ENCODE measurements at places on chromosomes 16 and 17.

DNA sequence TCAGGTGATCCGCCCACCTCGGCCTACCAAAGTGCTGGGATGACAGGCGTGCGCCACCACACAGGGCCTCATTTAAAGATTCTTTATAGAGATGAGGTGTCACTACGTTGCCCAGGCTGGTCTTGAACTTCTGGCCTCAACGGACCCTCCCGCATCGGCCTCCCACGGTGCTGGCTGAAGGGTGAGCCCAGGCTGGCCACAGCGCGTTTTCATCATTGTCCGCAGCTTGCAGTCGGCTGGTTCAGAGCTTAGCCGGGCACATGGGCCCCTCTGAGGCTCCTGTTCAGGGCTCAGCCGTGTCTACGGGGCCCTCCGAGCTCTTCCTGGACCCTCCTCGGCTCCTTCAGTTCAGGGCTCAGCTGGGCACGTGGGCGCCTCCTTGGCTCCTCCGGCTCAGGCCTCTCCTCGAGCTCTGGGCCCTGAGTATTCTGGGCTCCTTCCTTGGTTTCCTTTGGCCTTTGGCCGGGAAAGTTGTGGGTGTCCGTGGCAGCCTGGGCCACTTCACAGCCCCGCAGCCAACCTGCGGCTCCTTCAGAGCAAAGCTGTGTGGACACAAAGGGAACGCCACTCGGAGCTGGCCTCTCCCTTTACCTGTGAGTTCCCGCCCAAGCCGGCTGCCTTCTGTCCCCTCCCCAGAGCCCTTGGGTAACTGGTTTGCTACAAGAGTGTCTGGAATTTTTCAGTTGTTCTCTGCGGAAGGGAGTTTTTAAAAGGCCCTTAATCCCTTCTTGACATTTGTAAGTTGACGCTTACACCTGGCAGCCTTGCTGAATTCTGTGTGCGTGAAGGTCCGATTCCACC is 1.2 kb upstream of the MSLN start:
- no peak for DNase-seq

DNA sequence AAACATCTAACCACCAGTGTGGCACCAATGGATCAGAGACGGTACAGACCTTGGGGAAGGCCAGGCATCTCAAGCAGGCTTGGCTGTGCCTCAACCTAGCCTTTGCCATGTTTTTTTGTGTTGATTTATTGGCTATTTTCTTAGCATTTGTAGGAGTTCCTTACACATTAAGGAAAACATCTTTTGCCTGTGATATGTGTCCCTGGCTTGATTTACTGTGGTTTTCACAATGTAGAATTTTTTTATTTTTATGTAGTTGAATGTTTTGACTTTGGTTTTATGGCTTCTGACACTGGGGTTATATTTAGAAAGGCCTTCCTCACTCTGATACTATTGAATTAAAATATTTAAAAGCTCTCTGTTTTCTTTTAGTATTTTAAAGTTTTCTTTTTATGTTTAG is 132.6 kb downstream of the ZNF423 start:
- no peak for DNase-seq

- DNase-seq: no peak
These were observed 98.6 kb downstream of the WNT3 start for GRCh38 chr17:46719891-46720290.

DNA sequence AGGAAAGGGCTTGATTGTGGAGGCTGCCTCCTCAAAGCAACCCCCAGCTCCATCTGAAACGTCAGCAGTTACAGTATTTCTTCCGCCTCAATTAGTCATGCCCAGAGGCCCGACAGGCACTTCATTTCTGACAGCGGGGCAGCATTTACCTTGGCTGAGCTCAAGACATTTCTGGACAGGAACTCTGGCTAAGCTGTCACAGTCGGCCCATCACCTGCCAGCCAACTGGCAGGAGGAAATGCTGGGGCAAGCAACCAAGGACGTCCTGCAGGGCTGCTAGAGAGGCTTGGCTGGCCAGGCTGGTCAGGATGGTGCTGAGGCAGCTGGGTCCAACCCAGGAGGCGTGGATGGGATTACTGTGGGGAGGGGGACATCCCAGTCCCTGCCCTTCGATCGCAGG is 27.8 kb downstream of the PLXDC1 start:
- no peak for DNase-seq

- DNase-seq: peak; percentile 19
These were observed 9.5 kb upstream of the RASD1 start for GRCh38 chr17:17505610-17506171.

DNA sequence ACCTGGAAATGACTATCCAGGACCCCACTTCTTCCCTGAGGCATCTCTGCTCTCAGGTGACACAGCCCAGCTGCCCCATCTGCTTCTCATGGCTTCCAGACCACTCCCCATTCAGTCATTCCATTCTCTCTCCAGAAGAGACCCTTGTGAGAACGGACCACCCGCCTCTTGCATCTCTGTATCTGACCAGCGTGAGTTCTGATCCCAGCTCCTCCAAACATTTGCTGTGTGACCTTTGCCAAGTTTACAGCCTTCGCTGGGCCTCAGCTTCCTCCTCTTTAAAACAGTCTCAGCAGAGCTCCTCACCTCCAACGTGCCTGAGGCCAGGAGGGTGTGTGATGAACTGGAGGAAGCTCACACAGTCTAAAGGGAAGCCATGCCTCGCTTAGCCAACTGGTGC is 39.6 kb downstream of the C16orf82 start:
- DNase-seq: no peak

GRCh38 chr16:643050-643368 is 1.4 kb downstream of the MCRIP2 start:
- no peak for DNase-seq

DNA sequence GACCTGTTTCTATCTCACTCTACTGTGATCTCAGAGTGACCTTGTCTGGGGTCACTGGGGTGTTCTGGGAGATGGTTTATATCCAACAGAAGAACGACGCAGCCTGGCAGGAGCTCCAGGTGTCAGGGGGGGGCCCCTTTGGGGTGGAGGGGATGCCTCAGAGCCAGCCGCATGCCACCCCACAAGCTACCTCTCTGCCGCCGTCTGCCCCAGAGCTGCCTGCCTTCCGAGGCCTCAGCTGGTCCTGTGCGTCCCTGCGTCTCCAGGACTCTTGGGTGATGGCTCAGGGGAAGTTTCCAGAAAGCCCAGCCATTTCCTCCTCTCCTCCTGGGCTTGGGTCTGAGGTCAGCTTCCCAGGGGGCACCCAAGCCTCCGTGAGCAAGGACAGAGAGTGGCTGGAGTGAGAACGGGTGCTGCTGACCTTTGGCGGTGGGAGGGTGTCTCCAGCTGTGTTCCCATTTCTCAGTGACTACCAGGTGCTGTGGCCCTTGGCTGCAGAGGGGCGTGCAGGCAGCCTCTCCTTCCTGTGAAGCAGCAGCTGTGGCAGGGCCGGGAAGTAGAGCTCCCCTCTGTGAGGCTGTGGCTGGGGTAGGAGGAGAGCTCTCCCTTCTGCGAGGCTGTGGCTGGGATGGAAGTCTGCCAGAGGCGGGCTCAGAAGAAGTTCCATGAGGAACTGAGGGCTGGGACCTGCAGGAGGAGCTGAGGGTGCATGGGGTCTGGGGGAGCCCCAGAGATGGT is 19.8 kb downstream of the JPH3 start:
- DNase-seq: no peak

DNA sequence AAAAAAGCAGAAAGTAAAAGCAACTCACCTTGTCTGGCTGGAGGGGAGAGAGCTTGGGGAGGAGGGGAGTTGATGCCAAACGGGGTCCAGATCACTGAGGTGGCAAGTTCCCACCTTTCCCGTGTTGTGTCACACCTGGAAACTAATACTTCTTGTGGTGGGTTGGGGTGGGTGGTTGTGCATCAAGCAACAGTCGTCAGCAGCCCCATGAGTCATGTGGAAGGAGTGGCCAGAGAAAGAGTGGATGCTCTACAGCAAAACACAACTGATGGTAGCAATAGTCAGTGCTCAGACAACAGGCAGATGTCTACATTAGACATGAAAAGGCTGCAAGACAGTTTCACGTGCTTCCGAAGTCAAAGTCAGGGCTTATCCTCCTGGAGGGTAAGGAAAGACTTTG is 35.4 kb downstream of the ARSG start:
- DNase-seq: no peak

GRCh38 chr17:78338486-78339259 is 21.2 kb downstream of the SOCS3 start:
- DNase-seq: no peak

DNA sequence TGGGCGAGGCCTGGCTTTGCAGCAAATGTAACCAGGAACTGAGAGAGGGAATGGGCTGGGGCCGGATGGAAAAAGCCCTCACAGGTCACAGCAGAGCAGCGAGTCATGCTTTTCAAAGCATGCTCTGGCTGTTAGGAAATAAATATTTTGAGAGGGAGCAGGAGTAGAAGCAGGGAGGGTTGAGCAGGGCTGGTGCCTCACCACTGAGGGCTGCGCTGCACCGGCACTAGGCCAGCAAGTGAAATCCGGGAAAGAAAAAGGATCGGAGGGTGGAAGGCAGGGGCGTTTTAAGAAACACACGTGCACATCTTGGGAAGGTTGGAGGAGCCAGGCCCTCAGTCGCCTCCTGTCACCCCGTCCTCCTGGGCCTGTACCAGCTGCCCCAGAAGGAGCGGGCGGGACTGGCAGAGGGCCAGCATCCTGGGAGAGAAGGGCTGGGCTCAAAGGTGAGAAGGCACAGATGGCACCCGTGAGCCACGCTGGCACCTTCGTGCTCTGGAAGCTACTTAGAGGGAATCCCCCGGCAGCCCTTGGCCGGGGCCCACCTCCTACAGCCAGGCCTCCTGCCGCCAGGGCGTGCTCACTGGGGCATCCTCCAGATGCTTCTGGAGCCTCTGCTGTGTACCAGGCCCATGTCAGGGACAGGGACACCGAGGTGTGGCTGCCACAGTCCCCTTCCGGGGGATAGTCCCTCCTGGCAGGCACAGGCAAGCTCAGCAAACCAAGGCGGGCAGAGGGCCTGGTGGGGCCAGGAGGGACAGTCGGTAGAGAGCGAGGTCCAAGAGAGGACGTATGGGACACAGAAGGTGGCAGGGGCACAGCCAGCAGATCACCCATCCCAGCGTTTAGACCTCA is 71.5 kb upstream of the PLCG2 start:
- no peak for DNase-seq

DNA sequence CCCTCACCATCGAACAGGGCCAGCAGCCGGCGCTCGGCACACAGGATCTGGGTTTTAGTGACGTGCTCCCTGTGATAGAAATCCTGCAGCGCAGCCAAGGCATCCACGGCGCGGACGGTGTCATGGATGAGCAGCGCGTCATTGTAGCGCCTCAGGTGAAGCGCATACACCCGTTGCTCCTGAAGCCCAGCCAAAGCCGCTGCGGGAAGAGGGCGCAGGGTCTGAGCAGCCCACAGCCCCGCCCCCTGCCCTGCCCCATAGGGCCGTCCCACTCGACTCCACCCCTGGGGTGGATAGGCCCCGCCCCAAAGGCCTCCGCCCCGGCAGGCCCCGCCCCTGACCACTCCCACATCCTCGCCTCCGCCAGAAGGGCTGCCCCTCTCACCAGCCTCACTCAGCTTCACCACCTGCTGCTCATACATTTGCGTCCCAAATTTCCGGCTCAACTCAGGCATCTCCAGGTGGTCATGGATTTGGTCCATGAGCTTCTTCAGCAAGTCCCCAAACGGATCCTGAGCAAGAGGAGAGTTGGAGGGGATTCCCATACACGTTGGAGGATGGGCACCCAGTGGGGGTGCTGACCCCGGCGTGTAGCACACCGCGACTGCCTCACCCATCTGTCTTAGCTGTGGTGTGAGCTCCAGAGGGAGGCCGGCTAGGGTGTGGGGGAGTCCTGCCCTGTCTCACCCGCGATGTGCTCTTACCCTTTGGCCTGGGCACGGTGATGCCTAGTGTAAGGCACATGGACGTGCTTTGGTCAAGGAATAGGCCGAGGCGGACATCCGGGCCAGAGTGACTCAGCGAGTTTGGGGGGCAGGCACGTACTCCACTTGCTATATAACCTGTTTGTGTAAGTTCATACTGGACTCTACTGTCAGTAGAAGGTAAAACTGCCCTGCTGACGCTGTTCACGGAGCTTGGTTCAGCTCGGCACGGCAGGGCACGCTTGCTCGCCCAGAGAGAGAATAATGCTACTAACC is 4.6 kb downstream of the DHX58 start:
- peak; percentile 95 for DNase-seq

DNA sequence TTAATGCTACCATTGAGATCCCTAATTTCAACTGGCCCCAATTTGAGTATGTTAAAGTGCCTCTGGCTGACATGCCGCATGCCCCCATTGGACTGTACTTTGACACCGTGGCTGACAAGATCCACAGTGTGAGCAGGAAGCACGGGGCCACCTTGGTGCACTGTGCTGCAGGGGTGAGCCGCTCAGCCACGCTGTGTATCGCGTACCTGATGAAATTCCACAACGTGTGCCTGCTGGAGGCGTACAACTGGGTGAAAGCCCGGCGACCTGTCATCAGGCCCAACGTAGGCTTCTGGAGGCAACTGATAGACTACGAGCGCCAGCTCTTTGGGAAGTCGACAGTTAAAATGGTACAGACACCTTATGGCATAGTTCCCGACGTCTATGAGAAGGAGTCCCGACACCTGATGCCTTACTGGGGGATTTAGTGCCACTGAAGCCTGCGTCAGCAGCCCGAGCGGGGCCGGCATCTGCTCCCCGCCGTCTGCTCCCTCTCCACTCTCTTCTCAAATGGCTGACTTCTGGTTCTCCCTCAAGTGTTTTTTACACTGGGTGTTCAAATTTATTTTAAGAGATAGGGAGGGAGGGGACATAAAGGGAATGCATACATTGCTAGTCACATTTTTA is 22.9 kb downstream of the DUSP14 start:
- DNase-seq: peak; percentile 69

- DNase-seq: no peak
These were observed 17.5 kb downstream of the EMC8 start for GRCh38 chr16:85781695-85782370.

GRCh38 chr17:45825792-45826191 is 18.9 kb upstream of the SPPL2C start:
- DNase-seq: no peak

GRCh38 chr16:49566432-49566831 is 192.8 kb downstream of the C16orf78 start:
- no peak for DNase-seq

- DNase-seq: no peak
These were observed 223.8 kb downstream of the LGALS9B start for GRCh38 chr17:20243524-20243923.

GRCh38 chr17:17500999-17501605 is 4.9 kb upstream of the RASD1 start:
- no peak for DNase-seq

GRCh38 chr17:79923974-79924638 is 84.9 kb upstream of the CBX4 start:
- peak; percentile 86 for DNase-seq

Measured in glutamatergic neuron (in vitro differentiated cells).